Stromal cell of bone marrow (primary cell): ENCODE measurements at places on chromosomes 7 and 10.

DNA sequence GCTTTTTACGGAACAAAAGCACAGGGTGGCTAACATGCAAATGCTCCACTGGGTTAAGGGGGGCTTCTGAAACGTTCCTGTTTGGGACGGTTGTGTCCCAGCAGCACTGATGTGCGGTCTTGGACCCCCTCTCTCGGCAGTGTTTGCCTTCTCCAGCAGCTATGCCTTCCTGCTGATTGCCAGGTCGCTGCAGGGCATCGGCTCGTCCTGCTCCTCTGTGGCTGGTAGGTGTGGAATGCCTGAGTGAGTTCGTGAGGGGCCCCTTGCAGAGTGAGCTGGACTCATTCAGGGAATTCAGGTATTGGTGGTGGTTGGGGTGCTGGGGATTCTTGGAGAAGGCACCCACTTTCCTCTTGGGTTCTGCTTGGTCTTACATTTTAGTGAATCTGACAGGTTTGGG, 13.0 kb downstream of the SLC18A2 start:
- no peak for DNase-seq

- peak; percentile 95 for DNase-seq
Observed at GRCh38 chr7:106421181-106421762, 136.5 kb upstream of the NAMPT start.

GRCh38 chr7:132825932-132826835, 249.9 kb upstream of the PLXNA4 start:
- no peak for DNase-seq

DNA sequence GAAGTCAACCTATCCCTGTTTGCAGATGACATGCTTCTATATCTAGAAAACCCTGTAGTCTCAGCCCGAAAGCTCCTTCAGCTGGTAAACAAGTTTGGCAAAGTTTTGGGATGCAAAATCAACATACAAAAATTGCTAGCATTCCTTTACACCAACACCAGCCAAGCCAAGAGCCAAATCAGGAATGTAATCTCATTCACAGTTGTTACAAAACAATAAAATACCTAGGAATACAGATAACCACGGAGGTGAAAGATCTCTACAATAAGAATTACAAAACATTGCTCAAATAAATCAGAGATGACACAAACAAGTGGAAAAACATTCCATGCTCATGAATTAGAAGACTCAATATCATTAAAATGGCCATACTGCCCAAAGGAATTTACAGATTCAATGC, 50.4 kb upstream of the ZNF365 start:
- DNase-seq, result no peak

- no peak for DNase-seq
Observed at GRCh38 chr7:139610595-139610994, 87.1 kb downstream of the CLEC2L start.

DNA sequence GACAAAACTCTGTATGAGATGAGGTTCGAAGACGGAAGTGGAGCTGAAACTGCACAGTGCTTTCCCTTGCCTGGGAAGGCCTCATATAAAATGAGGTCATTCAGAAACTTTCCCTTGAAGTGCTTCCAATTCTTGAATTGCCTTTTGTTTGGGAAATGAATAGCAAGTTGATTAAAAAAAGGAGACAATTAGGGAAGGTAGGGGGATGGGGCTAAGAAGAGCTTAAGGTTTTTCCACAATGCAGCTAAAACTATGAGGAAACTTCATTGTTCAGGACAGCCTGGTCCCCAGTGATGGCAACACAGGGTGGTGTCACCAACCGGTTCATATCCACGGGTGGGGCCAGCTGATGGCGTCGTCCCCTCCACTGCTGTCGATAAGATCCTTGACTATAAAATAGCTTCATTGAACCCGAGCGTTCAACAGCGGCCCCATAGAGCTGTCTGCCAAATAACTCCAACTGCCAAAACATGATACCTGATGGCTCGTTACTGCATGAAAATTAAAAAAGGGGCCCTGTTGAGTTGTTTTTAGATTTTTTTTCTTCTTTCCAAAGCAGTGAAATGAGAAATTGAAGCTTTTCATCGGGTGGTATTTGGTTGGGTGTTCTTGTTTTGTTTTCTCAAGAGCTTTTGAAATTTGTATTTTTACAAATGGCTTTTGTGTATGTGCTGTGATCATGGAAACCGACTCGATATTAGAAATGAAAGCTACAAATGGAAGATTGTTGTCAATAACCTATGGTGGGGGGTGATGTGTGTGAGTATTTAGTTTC, 2.8 kb upstream of the CELF2 start:
- no peak for DNase-seq

GRCh38 chr10:118277871-118278270, 64.3 kb downstream of the FAM204A start:
- no peak for DNase-seq

GRCh38 chr7:147423875-147424274, 1166.7 kb upstream of the C7orf33 start:
- DNase-seq, result no peak

GRCh38 chr10:57362811-57363210, 904.9 kb downstream of the IPMK start:
- DNase-seq, result no peak

DNA sequence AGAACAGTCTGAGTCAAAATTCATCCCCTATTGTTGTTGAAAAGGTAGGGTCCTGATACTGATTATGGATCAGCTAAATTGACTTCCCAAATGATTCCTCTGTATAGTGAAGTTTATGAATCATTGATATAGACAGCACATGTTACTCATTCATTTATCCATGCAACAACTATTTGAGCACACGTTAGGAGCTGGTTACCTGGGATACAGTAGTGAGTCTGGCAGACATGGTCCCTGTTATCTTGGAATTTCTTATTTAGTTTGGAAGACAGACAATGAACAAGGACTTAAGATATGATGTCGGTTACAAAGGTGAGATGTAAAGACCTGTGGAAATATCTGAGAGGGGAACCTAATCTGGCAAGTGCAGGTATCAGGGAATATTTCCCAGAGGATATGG, 28.0 kb upstream of the KIAA1217 start:
- no peak for DNase-seq

GRCh38 chr10:15391491-15391890, 20.4 kb upstream of the FAM171A1 start:
- DNase-seq, result no peak

DNA sequence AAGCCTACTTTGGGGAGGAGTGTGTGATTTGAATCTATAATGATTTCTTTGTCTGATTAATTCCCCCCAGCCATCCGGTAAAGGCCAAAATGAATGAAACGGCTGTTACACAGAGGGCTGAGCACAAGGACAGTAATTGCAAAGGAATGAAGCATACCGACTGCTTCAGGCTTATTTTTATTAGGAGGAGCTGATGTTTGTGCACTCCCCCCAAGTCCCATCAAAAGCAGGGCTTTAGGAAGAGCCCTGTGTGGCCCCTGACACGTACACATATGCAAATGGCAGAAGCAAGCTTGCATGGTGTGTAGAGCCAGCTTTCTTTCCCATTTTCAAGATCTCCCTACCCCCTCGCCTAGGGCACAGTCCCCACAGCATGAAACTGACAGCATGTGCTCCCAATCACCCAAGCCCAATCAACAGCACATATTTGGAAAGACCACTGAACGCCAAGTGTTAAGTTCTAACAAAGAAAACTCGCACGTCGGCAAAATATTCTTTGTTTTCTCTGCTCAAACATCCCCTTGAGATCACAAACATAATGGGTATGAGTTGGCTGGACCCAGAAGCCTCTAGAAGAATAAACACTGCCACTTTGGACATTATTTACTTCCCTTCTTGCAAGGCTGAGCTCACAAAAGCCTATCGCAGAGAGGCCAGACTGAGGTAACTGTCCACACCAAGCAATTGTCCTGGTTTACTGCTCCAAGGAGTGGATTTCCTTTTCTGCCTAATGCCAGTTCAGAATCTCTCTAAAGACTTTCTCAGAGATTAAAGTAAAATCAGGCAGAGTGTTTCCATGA, 143.0 kb downstream of the CUBN start:
- DNase-seq, result no peak

GRCh38 chr7:111735661-111736551, 173.6 kb upstream of the IMMP2L start:
- DNase-seq, result peak; percentile 44

DNA sequence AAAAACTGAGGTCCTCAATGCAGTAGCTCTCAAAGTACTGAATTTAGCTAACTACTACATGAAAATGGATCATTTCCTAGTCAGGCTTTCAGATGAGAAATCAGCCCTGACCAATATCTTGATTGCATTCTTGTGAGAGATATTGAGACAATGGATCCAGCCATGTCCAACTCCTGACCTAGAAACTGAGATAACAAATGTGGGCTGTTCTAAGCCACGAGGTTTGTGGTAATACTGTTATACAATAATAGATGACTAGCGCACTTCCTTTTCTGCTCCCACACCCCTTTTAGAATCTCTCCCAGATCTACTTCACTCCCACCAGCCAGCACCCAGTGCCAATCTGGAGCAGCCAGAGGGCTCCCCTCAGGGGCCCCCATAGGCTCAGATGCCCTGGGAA, 209.3 kb upstream of the KMT2E start:
- no peak for DNase-seq

DNA sequence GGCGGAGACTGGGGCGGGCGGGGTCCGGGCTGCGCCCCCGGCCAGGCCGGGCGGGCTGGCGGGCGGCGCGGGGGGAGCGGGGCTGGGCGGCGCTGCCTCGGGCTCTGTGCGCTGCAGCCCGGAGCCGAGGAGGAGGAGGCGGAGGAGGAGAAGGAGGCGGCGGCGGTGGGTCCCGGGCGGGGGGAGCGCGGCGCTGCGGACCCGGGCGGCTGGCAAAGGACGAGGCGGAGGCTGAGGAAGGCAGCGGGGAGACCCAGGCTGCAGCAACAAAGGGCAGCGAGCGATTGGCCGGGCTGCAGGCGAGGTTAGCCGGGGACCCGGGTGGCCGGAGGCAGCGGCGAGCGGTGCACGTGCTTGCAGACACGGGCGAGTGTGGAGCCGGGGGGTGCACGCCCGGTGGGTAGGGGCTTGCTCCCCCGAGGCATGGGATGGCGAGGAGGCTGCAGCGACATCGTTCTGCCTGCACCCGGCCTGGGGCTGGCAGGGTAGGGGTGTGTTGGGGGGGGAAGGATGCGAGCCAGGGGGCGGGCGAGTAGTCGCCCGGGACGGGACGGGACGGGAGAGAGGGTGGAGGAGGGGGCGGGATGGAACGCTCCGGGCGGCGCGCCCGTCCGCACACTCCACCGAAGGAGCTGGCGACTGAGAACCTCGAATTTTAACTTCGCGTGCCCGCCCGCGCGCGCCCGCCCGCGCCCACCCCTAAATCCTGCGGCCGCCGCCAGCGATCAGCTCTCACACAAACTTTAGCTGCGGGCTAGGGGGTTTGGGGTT, 844 bp upstream of the KAT6B start:
- no peak for DNase-seq

DNA sequence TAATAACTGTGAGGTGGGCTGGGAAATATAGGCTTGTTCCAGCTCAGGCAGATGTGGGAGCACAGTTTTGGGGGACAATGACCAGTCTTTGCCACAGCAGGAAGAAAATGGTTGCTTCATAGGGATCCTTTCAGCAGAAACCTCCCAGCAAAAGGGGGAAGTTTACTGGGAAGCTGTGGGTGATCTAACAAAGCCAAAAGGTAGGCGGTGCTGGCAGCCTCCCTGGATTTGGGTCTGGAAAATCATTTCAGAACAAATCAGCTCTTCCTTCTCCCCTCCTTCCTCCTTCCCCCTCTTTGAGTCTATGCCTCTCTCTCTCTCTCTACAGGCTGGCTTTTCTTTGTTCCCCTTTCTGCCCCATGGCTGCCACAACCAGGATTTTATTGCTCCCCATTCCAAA, 16.2 kb downstream of the RPS24 start:
- no peak for DNase-seq

- DNase-seq, result no peak
Observed at GRCh38 chr10:60350400-60350799, 39.3 kb downstream of the ANK3 start.

- DNase-seq, result no peak
Observed at GRCh38 chr7:40645197-40645596, 510.4 kb downstream of the SUGCT start.

DNA sequence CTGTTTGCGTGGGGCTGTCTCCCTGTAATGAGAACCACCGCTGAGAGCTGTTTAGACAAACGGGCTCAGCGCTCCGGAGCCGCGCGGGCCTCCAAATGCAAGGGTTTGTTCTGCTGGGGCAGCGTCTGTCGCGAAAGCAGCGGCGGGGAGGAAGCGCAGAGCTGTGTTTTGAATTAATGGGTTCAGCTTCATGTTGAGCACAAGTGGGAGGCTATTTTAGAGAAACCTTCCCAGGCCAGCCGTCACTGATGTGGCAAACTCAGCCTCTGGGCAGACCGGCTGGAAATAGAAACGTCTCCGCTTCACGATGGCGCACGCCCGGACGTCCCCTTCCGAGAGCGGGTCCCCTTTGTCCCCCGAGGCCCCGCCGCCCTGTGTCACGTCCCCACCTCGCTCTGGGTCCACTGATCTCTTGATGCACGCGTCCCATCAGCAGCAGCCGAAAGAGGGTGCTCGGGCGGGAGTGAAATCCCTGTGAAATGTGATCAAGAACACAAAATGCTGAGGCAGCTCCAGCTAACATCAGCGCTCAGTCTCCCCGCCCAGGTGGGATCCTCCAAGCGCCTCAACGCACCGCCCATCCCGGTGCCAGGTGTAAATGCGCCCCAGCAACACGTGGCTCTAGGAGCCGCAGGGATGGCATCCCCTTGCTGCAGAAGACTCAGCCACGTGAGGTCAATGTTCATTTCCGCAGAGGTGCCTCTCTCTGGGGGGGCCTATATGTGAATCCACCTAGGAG, 44.9 kb downstream of the BAMBI start:
- DNase-seq, result no peak

- DNase-seq, result no peak
Observed at GRCh38 chr7:127034186-127034806, 218.4 kb downstream of the GRM8 start.

DNA sequence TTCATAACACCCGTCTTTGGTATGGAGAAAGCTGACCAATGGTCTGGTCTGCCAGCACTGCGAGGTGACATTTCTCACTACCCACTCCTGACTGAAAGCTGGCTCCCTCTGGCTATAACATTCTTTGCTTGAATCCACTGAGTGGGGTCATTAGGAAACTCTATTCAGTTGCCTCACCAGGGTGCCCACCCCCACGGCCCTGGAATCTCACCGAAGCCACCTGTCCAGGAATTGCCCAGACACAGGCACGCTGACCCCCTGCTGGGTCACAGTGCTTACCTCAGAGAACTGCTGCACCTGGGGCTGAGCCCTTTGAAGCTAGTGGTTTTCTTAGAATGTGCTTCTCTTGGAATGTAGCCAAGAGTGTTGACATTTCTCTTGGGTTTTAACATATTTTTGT, 28.6 kb downstream of the HECW1 start:
- no peak for DNase-seq

DNA sequence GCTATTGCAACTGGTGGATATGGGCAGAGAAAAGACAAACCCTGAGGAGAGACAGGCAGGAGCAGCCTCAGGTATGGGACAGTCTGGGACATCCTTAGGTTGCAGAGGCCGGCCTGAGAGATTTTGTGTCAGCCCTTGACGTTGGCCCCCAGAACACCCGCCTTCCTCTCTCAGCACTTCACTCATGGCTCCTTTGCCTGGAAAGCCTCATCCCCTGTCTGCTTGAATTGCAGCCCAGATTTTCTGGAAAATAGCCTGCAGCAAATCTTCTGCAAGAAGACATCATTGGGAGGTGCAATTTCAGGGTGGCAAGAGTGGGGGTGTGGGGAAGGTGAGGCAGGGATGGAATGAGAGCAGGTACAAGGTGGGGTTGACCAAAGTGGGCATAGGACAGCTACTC, 2.2 kb upstream of the FRMD4A start:
- no peak for DNase-seq
